ENCODE measurements at places on chromosomes 16 and 17. TPM values are rescaled to one million over a fixed set of nuclear protein-coding genes. Genes with fewer than 3 reads are reported as not detected.

The CCDC144A gene
- 0.23 TPM for total RNA-seq

The CDC6 gene
- 39.8 TPM for total RNA-seq

The TRPV3 gene
- total RNA-seq = 2.1 TPM

The CLEC3A gene
- 71.2 TPM for total RNA-seq

The RAB26 gene
- 13.4 TPM for total RNA-seq

The FOXO3B gene
- total RNA-seq = 2.1 TPM

The MEOX1 gene
- not detected for total RNA-seq
